Mucosa of gallbladder (tissue), 1 donor: ENCODE measurements at places on chromosomes 12 and 14. TPM values are rescaled to one million over a fixed set of nuclear protein-coding genes. Genes with fewer than 3 reads are reported as not detected.

The SLC25A21 gene
- 1.6 TPM for total RNA-seq

The BCL11B gene
- total RNA-seq = 7.9 TPM

The ZCRB1 gene
- 43.7 TPM for total RNA-seq

The CD4 gene
- total RNA-seq = 32.1 TPM

The KLHL28 gene
- 14.8 TPM for total RNA-seq

The KHNYN gene
- total RNA-seq = 93.4 TPM

The KRT77 gene
- not detected for total RNA-seq

The PTGER2 gene
- total RNA-seq = 3.9 TPM
